ENCODE measurements at places on chromosomes 4 and X.
A peak's percentile ranks its signal among the peaks of the same experiment; 100 is the strongest.

GRCh38 chrX:9578083-9578779 lies 113.4 kb downstream of the TBL1X start:
- no peak for DNase-seq

- DNase-seq, result no peak
Measured at GRCh38 chrX:54427837-54428424, 12.3 kb upstream of the TSR2 start.

- no peak for DNase-seq
Measured at GRCh38 chrX:122187069-122187713, 996.9 kb upstream of the GRIA3 start.

DNA sequence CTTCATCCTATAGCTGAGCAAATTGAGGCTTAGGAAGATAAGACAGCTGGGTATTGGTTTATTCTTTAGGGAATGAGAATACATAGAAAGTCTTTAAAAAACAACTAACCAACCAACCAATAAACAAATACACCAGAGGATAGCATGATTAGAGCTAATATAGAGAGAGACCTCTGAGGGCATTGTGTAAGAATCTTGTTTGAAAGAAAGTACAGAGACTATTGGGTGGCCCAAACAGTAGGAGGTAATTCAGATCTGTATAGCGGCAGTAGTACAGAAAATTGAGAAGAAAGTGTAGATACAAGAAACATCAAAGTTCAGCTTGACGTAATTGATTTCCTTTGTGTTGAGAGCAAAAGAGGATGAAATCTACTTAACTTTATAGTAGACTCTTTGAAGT lies 1951.0 kb upstream of the ADGRL3 start:
- DNase-seq, result no peak

DNA sequence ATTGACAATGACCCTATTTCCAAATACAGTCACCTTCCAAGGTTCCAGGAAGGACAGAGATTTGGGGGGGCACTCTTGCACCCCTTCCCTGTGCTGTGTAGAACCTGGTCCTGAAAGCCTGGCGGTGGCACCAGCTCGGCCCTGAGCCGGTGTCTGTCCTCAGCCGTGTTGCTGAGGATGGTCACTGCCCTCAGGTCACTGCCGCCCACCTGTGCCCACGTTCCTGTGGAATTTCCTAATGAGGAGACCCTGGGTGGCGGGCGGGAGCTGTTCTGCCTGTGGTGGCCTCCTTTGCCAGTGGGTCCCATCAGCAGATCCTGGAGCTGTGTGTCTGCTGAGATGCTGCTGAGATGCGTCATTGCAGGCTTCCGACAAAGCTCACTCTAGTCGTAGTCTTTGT lies 32.9 kb downstream of the NELFA start:
- DNase-seq, result no peak

DNA sequence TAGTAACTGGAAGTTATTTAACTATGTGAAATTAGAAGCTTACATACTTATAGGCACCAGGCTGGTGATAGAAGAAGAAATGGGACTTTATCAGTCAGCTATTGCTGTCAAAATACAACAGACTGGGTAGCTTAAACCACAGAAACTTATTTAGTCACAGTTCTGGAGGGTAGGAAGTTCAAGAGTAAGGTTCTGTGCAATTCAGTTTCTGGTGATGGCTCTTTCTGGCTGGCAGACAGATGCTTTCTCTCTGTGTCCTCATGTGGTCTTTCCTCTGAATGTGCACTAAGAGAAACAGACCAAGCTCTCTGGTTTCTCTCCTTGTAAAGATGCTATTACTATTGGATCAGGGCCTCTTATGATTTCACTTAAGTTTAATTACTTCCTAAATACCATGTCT lies 92.1 kb upstream of the ANKRD50 start:
- DNase-seq, result peak; percentile 6

GRCh38 chr4:144647095-144647561 lies 1.2 kb downstream of the HHIP start:
- peak; percentile 26 for DNase-seq

GRCh38 chr4:173834151-173834550 lies 304.1 kb upstream of the HAND2 start:
- peak; percentile 5 for DNase-seq

- DNase-seq, result peak; percentile 92
Measured at GRCh38 chr4:113756005-113756410, 5.5 kb downstream of the CAMK2D start.

DNA sequence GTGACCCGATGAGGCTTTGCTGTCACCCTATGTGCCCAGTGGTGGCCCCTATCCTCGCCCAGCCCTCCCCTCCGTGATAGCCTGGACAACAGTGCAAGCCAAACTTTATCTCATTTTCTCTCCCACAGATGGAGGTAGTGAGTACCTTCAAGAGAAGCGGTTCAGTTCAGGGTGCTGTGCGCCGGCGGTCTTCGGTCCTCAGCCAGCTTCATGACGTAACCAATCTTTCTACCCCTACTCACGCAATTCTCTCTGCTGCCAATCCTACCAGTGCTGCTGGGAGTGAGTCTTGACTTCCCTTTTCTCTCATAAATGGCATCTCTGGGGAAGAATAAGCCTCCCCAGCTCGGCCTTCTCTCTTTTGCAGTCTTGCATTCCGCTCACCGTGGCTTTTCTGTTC lies 29.5 kb downstream of the CCNQ start:
- DNase-seq, result no peak

GRCh38 chr4:188082796-188083195 lies 26.6 kb downstream of the TRIML2 start:
- DNase-seq, result no peak

GRCh38 chrX:7110821-7111276 lies 36.7 kb upstream of the STS start:
- peak; percentile 6 for DNase-seq

- DNase-seq, result no peak
Measured at GRCh38 chr4:182807346-182807745, 109.8 kb downstream of the DCTD start.

- no peak for DNase-seq
Measured at GRCh38 chrX:81304563-81304962, 102.7 kb downstream of the SH3BGRL start.

DNA sequence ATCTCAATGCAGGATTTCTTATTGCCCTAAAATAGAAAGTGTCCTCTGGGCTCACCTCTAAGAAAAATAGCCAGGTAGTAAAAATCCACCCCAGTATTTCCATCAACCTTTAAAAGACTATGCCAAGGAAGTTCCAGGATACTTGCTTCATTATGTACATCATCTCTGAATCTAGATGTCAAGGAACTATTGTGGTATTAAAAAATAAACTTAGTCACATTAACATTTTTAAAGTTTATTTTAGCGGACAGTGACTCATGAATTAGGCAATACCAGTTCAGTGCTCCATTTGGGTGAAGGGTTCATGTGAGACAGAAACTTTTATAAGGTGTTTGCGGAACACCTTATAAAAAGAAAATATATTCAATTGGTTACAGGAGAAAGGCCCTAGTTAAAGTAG lies 209.2 kb downstream of the ADAM29 start:
- DNase-seq, result peak; percentile 36

DNA sequence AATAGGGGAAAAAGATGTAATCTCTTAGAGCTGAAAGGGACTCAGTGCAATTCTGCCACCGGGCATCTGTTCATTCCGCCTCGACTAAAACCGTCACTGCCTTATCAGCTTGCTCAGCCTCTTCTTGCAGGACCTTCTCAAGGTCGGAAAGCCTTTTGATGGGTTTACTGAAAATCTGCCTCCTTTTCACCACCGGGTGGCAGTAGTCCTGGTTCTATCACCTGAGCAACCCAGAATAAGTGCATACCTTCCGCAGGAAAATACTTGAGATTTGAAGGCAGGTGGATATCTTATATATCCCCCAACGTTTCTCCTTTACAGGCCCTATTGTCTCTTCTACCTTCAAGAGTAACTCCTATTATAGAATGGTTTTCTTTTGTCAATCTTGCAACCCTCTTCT lies 103.4 kb upstream of the PAK3 start:
- DNase-seq, result peak; percentile 9

DNA sequence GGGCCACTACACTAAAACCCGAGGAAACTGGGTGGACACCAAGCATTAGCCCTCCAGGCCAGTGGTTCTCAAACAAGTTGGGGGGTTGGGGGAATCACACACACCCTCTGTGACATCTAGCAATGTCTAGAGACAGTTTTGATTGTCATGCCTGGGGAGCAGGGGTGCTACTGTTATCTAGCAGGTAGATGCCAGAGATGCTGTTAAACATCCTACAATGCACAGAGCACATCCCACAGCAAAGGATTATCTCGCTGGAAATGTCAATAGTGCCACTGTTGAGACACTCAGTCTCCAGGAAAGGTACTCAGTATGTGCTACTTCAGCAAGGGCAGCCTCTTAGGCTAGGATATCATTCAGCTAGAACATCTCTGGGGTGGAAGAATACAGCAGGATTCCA lies 1.3 kb downstream of the SMC1A start:
- DNase-seq, result no peak

GRCh38 chrX:118675966-118676349 lies 51.4 kb upstream of the IL13RA1 start:
- DNase-seq, result no peak

DNA sequence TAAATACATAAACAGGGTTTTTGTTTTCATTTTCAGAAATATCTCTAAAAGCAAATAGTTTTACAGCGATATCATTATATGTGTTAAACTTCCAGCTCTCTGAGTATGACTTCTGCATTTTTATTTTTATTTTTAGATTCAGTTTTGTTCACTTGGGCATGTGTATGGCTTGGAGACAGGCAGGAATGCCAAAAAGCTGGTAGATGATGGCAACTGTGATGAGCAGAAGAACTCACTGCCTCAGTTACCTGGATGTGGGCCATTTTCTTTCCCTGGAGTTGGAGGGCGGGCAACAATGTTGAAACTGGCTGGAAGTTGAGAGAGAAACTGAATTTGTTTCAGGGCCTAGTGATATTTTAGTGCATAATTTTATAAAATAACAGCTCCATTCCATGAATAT lies 266.4 kb downstream of the ARHGAP24 start:
- no peak for DNase-seq

- DNase-seq, result peak; percentile 100
Measured at GRCh38 chr4:128528793-128529553, 241.4 kb upstream of the PGRMC2 start.

- no peak for DNase-seq
Measured at GRCh38 chr4:126358041-126358440, 1043.3 kb downstream of the FAT4 start.

DNA sequence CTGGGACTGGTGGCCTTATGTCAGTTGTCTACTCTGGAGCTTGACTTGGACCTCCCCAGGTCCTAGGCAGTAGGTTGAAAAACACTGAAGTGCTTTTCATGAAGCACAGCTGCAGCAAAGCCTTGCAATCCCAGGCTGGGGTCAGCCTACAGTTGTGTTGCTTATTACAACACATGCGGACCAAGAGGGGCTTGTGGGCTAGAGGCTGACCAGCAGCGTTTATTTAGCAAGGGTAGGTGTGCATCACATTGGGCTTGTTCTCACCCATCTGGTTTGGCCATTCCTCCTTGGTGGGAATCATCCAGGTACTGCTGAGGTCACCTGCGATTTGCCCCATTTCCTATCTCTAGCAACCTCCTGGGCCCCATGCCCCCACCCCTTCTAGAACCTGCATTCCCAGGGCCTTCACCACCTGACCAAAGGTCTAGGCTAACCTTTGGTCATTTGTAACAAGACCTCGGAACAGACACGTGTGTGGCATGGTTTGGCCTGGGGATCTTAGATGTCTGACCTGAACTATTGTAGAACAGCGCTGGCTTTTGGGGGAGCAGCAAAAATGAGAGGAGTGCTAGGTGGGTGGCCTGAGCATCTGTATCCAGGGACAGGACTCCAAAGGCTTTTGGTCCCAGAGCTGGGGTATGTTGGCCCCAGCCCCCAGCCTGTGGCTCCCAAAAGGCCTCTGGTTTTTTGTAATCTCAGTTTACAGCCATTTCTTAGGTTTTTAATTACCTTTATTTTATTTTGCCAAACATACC lies 3.0 kb downstream of the RPL10 start:
- DNase-seq, result peak; percentile 46

DNA sequence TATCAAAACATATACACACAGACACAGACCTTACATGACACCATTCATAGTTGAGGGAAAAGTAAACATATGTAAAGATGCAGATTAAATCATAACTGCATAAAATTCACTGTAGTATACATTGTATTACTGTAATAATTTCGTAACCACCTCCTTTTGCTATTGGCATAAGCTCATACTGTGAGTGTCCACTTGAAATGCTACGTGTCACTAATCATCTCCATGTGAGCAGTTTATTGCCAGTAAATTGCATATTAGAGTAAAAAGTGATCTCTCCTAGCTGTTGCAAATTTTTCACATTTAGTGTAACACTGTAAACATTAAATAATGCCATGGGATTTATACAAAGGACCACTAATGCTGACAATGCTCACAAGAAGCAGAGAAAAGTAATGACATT lies 256.7 kb upstream of the GNPDA2 start:
- no peak for DNase-seq

- DNase-seq, result no peak
Measured at GRCh38 chr4:82900066-82900410, 497 bp upstream of the THAP9 start.

GRCh38 chrX:65811558-65812228 lies 144.2 kb downstream of the MSN start:
- DNase-seq, result no peak

DNA sequence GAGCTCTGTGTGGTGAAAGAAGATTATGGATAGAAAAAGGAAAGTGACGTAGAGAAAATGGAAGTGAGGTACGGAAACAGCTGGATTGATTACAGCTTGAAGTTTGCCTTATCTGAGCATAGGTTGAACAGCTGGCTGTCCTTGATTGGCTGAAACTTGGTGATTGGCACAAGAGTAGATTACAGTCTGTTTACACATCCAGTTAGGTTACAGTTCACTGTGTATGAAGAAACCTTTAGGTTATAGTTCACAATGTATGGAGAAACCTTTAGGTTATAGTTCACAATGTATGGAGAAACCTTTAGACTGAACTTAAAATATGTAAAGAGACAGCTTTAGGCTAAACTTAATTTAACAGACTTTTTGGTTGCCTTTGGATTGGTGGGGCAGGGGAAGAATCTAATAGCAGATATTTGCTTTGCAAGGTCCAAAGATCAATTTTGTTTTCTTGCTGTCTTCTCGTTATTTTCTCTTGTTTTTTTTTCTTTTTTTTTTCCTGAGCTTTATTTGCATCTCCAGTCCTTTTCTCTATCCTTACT lies 15.6 kb upstream of the ART3 start:
- no peak for DNase-seq

GRCh38 chr4:41573502-41574001 lies 35.6 kb downstream of the LIMCH1 start:
- DNase-seq, result peak; percentile 48

DNA sequence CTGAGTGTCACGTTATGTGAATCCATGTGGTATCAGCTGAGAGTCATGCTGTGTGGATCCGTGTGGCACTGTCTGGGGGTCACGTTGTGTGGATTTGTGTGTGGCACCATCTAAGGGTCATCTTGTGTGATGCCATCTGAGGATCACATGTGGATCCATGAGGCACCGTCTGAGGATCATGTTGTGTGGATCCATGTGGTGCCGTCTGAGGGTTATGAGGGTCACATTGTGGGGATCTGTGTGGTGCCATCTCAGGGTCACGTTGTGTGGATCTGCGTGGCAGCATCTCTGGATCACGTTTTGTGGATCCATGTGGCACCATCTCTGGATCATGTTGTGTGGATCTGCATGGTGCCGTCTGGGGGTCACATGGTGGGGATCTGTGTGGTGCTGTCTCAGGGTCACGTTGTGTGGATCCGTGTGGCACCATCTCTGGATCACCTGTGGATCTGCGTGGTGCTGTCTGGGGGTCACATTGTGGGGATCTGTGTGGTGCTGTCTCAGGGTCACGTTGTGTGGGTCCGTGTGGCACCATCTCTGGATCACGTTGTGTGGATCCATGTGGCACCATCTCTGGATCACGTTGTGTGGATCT lies 6.9 kb downstream of the PDE6B start:
- DNase-seq, result no peak

- peak; percentile 59 for DNase-seq
Measured at GRCh38 chrX:39736216-39737211, 361.2 kb downstream of the BCOR start.
